ENCODE measurements at places on chromosomes 7 and 10. TPM values are rescaled to one million over a fixed set of nuclear protein-coding genes. Genes with fewer than 3 reads are reported as not detected.

ADRB1 gene
- not detected for total RNA-seq

SLC26A3 gene
- not detected for total RNA-seq

CELF2 gene
- total RNA-seq, result 69.0 TPM

- no peak for DNase-seq
Observed at GRCh38 chr10:100999742-101000126, at the start of gene LZTS2. LZTS2 (plus strand) TSS chr10:100999808; CDS start chr10:101002539, 2,731 bp downstream.

- no peak for DNase-seq
Observed at GRCh38 chr7:68043546-68043945, 1046.9 kb downstream of the TYW1 start.

SPDYE2B gene
- not detected for total RNA-seq

DNA sequence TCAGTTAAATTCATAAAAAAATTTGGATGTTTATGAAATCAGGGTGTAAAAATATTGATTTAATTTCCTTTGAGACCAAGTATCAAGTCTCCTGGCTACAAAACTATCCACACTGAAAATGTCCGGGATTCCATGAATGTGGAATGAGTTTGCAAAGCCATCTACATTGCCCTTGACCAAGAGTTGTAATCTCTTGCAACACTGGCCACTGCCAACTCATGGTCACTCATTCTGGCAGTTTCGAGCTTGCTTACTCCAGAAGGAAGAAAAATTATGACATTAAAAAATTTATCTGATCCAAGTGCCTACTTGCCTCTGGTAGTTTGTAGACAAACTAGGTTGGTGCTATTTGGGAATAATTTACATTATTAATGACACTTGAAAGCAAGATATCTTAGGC lies 84.2 kb downstream of the NPY start:
- no peak for DNase-seq

NRG3 gene
- total RNA-seq, result 4.5 TPM

DNA sequence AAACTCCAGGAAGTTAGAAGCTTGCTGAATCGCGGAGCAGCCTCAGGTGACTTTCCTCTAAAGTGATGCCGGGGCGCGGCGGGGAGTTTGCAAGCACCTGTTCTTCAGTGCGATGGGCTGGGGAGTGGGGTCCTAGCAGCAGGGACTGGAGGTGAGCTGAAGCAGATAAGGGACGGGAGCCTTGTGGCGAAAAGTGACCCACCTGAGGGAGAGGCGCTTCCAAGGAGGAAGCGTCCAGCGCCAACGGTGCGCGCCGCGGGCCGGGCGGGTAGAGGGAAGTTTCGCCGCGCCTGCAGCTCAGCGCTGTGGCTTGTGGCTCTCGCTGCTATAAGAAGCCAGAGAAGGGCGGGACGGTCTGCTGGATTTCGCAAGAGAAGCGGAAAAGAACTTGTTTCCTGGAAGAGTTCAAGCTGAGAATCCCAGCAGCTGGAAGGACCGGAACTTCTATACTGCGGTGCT lies at the start of gene STEAP4:
Gene STEAP4, minus strand, starts transcription at position 305 of the 459 bp plus-strand sequence. CDS start 22,625 bp downstream, outside the sequence.
- peak; percentile 38 for DNase-seq

- DNase-seq, result no peak
Observed at GRCh38 chr7:128115821-128116723, 84.8 kb upstream of the LRRC4 start.

DNA sequence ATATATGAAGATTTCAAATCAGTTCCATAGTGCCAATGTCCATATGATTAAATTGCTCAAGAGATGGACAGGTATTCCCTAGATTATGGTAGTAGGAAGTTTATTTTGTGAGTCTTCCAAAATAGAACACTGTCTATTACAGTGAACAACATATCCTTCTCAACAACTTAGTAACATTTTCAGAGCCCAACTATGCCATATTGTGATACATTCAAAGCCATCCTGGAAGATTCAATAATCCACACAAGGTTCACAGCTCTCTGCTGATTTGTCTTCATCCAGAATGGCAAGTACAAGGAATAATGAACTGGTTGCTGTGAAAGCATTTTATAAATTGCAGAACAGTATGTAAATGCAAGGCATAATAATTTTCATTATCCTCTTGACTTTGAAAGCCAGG lies 213.9 kb downstream of the CHRM2 start:
- DNase-seq, result no peak

DNA sequence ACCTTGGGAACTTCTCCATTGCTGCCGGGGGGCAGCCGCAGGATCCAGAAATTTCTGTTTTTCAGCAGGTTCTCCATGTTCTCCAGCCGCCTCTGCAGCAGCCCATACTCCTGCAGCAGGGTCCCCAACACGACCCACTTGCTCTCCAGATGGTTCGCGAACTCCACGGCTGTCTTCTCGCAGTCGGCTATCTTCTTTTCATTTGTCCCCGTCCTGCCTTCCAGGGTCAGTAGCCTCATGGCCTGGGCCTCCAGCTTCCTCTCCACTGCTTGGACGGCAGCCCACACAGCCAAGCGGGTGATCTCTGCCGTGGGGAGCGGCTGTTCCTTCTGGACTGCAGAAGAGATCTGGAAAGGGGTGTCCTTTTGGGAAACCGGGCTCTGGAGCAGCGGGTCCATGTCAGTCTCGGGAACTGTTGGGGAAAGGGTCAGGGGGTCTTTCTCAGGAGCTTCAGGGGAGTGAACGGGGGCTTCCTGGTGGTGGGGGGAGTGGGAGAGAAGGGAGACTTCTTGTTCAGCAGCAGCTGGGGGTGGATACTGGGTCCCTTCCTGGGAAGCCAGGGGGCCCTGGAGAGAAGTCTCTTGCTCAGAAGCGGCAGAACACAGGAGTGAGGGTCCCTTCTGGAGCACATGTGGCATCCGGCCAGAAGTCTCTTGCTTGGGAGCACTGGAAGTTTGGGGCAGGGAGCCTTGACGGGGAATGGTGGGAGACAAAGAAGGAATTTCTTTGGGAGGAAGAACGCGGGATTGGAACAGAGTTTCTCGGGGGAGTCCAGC lies 5.5 kb downstream of the ZNF777 start:
- DNase-seq, result no peak

CHAT gene
- not detected for total RNA-seq

- DNase-seq, result no peak
Observed at GRCh38 chr7:96253964-96254363, 67.9 kb downstream of the SLC25A13 start.

ZP3 gene
- 22.0 TPM for total RNA-seq

ZNF804B gene
- 0.28 TPM for total RNA-seq

GRCh38 chr7:123757095-123757494 lies 8.3 kb upstream of the WASL start:
- DNase-seq, result no peak

UCN3 gene
- not detected for total RNA-seq

PARG gene
- total RNA-seq, result 33.3 TPM

SLC29A4 gene
- total RNA-seq, result 2.2 TPM

MLXIPL gene
- total RNA-seq, result 4.5 TPM

DNA sequence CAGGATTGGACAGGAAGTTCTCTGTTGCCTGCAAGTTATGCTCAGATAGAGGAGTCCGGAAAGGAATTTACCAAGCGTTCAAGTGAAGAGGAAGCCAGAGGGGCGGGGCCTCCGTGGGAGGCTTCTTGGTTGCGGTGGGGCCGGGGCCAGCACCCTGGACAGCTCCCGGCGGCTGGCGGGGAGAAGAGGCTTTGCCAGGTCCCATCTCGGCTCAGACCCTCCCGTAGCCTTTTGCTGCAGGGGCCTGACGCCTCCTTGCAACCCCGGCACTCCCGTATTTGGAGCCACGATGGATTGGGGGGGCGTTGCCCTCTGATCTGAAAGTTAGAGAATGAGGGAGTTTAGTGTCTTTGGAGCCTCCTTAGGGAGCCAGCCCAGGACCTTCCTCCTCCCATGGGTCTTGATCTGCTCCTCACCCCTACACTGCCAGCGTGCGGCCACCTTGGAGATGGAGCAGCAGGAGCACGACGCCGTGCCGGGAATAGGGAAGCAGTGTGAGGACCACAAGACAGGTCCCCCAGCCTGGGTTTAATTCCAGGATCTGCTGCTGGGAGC lies 3.1 kb upstream of the SLC18A3 start:
- no peak for DNase-seq

DNA sequence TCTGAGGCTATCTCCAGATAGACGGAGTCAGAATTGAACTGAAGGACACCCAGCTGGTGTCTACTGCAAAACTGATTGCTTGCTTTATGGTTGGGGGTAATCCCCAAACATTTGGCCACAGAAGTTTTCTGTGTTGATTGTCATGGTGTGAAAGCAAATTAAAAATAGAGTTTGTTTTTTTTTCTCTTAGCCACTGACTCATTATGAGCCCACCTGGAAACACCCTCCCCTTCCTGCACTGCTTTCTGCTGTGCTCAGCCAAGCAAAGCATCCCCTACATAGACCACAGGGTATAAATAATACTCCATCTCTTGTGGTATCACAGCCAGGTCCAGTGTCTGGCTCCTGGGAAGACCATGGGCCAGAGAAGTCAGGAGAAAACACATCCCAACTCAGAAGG lies 6.5 kb upstream of the VWC2 start:
- DNase-seq, result no peak

DNA sequence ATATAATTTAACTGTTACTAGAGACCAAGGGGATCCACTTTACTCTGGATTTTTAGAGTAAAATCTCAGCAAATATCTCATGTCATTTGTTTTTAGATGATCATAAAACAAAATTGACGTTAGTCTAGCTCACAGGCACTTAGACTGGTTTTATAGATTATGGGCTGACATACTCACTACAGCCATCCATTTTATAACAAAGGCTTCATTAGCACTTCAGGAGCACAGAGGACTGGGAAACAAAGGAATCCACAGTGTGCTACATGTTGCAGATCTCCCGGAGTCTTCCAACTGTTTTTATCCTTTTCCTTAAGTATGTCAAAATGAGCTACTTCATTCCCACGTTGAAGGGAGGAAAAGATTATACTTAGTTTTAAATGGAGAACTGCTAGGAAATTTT lies 15.9 kb upstream of the SCRN1 start:
- DNase-seq, result no peak

DNA sequence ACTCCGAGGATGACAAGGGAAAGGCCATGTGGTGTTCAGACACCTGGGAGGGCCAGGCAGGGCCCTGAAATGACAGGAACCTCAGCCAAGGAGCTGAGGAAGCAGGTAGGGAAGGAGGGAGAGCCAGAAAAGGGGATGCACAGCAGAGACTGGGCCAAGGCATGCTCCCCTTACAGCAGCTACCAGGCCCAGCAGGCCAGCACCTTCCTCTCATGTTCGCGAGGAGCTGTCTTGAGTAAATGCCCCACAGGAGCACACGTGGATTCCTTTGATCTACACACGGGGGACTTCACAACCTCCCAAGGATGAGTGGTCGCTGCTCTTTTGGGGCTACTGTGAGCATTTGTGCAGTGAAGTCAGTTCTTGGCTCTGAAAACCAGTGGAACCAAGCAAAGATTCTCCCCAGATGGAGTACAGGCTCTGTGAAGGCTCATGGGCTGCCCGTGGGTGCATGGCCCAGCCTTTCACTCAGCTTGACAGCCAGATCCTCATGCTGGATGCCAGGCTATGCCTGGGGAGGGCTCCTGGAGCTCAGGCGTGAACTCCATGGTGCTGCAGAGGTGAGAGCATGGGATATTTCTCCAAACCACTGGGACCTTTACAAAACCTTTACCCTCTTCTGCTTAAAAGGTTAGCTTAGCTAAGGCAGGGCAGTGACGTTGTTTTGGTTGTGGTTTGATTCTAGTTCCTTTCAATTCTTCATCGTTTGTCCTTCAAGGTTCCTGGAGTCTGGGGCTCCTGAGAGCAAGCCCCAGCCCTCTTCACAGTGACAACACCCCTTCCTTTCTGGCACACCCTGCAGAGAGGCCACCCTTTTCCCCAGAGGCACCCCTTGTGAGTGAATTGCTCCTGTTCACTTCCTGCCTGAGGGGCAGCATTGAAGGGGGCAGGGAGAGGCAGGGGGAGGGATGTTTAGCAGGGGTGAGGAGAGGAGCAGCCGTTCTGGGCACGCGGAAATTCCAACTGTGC lies 74.2 kb upstream of the ZPBP start:
- DNase-seq, result no peak

SEMA4G gene
- total RNA-seq, result 9.2 TPM

MMD2 gene
- not detected for total RNA-seq

DNA sequence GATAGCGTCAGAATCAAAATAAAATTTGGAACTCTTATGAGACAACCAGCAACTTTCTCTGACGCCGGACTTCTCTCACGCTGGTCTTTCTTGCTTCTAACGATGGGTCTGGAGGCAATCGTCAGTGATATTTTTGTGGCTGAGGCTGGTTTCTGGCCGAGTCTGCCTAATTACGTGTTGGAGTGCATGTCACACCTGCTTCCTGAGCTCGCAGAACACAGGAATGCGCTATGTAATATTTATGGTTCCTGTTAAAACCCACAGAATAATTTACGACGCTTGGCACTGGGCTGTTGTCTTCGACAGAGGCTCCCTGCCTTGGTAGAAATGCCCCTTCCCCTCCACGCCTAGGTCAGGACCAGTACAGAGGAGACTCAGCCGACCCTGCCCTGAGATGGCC lies 64.9 kb downstream of the NPTX2 start:
- no peak for DNase-seq

GRCh38 chr10:22491480-22491879 lies 146.2 kb downstream of the SPAG6 start:
- DNase-seq, result no peak

PALD1 gene
- total RNA-seq, result 3.3 TPM

DNA sequence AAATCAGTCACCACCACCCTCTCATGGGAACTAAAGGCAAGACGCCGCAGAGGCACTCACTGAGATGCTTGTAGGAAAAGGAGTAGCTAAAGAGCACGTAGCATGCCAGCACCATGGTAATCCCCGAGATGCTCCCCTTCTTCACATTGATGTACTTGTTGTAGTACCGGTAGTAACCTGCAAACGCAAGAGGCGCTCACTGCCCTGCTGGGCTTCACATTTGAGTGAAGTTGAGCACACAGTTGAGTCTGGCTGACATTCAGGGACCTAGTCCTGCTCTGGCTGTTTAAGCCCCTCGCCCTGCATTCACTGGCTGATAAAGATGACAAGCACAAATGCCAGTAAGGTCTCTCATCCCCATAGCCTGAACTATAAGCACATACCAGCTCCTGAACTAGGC lies 6.9 kb downstream of the ATP5MF start:
- no peak for DNase-seq

ACTL6B gene
- not detected for total RNA-seq

- DNase-seq, result no peak
Observed at GRCh38 chr7:123598657-123599056, 3.0 kb upstream of the ASB15 start.

- no peak for DNase-seq
Observed at GRCh38 chr7:92751902-92752901, 84.2 kb downstream of the CDK6 start.

PGAM2 gene
- total RNA-seq, result not detected

- peak; percentile 84 for DNase-seq
Observed at GRCh38 chr7:2880874-2881533, 36.9 kb upstream of the GNA12 start.

DNA sequence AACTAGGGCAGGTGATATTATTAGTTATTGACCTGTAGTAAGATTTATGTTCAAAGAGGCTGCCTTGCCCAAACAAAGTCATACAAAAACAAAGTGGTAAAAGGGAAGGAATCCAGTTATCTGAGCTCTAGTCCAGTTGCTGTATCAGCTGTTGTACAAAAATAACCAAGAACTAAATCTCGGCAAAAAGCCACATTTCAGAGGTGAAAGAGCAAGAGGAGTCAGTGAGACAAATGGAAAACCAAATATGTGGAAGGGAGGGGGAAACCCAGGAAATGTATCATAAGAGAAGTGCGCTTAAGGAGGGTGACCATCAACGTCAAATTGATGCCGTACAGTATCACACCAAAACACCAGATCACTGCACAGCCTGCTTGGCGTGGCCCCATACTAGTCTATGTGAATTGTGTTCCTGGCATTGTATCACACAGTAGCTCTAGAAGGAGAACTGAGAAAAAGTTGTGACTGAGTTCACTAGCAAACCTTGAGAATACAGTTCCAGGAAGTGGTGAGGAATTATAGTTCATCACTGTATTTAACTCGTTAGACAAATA lies 6.4 kb downstream of the AGBL3 start:
- peak; percentile 38 for DNase-seq

Measured in ovary (tissue), 10 donors.